Testis (tissue), 5 donors: ENCODE measurements at places on chromosomes 2 and 18. TPM values are rescaled to one million over a fixed set of nuclear protein-coding genes. Genes with fewer than 3 reads are reported as not detected.

- no peak for DNase-seq
Observed at GRCh38 chr2:191815010-191815409, 31.9 kb downstream of the CAVIN2 start.

DNA sequence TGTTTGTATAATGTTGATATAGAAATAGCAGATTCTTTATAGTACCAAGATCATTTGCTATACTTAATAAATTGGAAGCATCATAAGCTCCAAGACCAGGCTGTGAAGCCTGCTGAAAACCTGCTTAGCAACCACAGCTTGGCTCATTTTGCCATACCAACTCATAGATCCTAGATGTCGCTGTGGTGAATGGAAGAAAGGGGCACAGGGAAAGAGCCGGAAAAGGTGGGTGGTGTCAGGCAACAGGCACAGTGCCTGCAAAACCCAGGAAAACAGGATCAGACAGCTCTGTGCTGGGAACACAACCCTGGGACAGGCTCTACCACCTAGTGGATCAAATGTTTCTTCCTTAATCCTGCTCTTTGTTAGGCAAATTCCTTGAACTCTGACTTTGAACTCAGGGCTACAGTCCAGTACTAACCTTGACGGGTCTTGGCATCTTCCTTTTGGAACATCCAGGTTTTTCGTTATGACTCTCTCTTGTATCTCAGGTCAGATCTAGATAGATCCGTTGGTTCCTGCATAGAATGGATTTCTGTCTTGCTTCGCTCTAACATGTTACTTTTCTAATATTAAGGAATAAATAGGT lies 31.6 kb downstream of the TWSG1 start:
- peak; percentile 30 for DNase-seq

GRCh38 chr18:78711316-78711715 lies 268.3 kb upstream of the SALL3 start:
- DNase-seq: no peak

DNA sequence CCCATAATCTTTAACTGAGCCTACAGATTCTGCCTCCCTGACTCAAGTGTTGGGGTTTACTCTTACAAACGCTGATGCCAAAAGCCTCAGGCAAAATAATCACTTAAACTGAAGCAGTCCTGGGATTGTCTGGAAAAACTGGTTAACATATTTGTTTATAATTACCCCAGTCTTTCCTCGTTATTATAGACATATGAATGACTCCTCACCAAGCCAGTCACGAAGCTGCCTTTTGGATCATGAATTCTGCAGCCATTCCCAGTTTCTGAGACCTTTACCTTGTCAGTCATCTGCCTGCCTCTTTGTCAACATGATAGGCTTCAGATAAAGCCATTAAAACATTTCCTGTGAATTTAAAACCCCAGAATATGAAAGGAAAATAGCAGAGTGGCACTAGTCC lies 46.4 kb downstream of the MREG start:
- DNase-seq: no peak

TRABD2A gene
- total RNA-seq: 19.1 TPM

MC2R gene
- total RNA-seq: not detected
